ENCODE measurements at places on chromosomes 4 and X. TPM values are rescaled to one million over a fixed set of nuclear protein-coding genes. Genes with fewer than 3 reads are reported as not detected.

DNA sequence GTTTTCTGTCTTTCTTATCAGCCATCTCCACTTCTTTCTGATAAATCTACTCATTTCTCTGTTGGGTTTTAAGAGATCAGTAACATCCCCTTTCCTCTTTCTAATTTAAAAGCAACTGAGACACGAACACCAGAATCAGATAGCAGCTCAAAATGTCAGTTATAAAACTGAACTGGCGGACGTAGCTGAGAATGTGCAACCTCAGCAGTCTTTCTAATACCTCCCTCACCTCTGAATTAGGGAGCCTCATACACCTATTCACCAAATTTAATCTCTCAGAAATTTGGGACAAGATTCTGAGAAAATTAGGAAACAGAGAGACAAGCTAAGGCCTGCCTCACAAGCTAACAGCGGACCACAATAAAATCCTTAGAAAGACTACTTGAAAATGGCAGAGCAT is 52.0 kb upstream of the ACSL4 start:
- H3K27ac ChIP-seq = no peak overlapping the region
- H3K36me3 ChIP-seq = no peaks in the 10 kb centered on the region
- H3K4me1 ChIP-seq = peaks cover 2% of the 10 kb centered on the region

- no peak overlapping the region for H3K4me3 ChIP-seq
- H3K4me1 ChIP-seq = no peaks in the 10 kb centered on the region
- H3K36me3 ChIP-seq = no peaks in the 10 kb centered on the region
- no peak overlapping the region for H3K27ac ChIP-seq
These were observed 471.8 kb downstream of the KCNIP4 start for GRCh38 chr4:21476757-21477156.

DNA sequence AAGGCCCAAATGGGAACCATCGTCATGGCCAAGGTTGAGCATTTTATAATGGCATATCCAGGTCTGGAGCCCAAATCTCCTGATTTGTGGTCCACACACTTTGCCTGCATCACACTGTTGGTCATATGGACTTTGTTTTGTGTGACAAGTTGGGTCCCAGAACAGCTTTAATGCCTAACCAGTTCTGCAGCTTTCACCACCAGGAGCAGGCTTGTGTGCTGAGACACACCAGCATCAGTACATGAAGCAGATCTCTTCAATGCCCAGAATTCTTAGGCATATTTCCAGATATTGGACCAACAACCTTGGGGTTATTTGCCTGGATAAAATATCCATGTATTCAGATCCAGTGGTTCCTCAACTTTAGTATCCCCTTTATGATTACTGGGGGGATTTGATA is 371.3 kb downstream of the FBXW7 start:
- no peaks in the 10 kb centered on the region for H3K36me3 ChIP-seq
- H3K27ac ChIP-seq = no peak overlapping the region
- H3K4me1 ChIP-seq = no peaks in the 10 kb centered on the region
- DNase-seq = no peak

- H3K4me3 ChIP-seq = no peak overlapping the region
- DNase-seq = peak; percentile 21
- no peaks in the 10 kb centered on the region for H3K4me1 ChIP-seq
- H3K27me3 ChIP-seq = no peaks in the 10 kb centered on the region
- no peaks in the 10 kb centered on the region for H3K36me3 ChIP-seq
These were observed 63.8 kb upstream of the ATOH1 start for GRCh38 chr4:93764639-93765246.

GRCh38 chr4:183132865-183133264 is 33.8 kb downstream of the WWC2 start:
- no peaks in the 10 kb centered on the region for H3K36me3 ChIP-seq
- no peak overlapping the region for H3K27ac ChIP-seq
- no peak overlapping the region for H3K4me3 ChIP-seq
- H3K4me1 ChIP-seq = no peaks in the 10 kb centered on the region
- H3K27me3 ChIP-seq = no peaks in the 10 kb centered on the region

DNA sequence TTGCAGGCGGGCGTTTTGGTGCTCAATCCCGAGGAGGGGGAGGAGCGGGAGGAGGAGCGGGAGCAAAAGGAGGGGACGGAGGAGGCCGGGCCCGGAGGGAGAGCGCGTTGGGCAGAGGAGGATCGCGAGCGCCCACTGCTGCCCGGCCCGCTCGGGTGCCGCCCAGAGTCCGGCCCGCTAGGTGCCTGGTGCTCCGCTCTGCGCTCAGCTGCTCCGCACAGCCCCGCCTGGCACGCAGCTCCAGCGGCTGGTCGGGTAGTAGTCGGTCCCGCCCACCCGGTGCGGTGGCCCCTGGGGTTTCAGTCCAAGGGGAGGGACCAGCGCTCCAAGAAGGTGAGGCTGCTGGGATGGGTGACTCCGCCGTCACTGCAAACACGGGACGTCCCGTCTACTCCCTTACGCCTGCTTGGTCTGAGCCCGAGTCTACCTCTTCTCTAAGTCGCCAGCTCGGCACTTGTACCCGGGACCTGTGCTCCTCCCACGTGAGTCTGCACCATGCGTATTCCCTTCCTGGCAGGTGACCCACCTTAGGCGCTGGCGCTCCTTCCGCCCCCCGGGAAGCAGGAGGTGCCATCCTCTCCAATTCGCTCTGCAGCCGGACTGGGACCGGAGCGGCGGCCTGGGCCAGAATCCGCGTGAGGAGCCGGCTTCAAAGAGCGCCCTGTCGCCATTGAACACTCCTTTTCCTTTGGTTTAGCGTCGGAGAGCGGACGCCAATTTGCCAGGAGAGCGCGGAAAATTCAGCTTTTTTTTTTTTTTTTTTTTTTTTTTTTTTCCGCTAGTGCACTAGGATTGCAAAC is 405 bp upstream of the HS3ST1 start:
- peak overlapping the region; percentile 79 for H3K4me3 ChIP-seq
- peak; percentile 74 for DNase-seq
- H3K4me1 ChIP-seq = peaks cover 14% of the 10 kb centered on the region
- H3K27ac ChIP-seq = no peak overlapping the region
- peaks cover 11% of the 10 kb centered on the region for H3K27me3 ChIP-seq
- H3K36me3 ChIP-seq = no peaks in the 10 kb centered on the region

- no peak for DNase-seq
- no peaks in the 10 kb centered on the region for H3K27me3 ChIP-seq
- no peaks in the 10 kb centered on the region for H3K36me3 ChIP-seq
These were observed 70.9 kb downstream of the INTS12 start for GRCh38 chr4:105637408-105638176.

- no peak overlapping the region for H3K27ac ChIP-seq
- H3K4me3 ChIP-seq = no peak overlapping the region
- H3K27me3 ChIP-seq = no peaks in the 10 kb centered on the region
- no peaks in the 10 kb centered on the region for H3K36me3 ChIP-seq
- H3K4me1 ChIP-seq = no peaks in the 10 kb centered on the region
These were observed 24.9 kb downstream of the TNMD start for GRCh38 chrX:100609591-100609990.

DNA sequence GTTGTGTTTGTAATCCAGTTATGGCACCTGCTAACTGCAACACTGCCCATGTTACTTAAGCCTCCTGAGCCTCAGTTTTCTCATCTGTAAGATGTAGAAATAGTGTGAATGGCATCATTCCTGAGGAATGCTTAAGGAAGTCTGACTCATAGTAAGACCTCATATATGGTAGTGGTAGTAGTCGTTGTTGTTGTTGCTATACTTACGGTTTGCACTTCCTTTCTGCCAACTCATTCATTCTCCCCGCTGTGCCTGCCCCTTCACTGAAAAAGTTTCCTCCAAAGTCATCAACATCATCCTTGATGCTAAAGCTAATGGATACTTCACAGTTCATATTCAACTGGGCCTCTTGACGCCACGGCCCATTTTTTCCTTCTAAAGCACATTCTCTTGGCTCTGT is 54.2 kb upstream of the SPANXN3 start:
- no peaks in the 10 kb centered on the region for H3K36me3 ChIP-seq
- no peak for DNase-seq
- no peak overlapping the region for H3K4me3 ChIP-seq

GRCh38 chr4:138805736-138806135 is 209.8 kb upstream of the NOCT start:
- no peaks in the 10 kb centered on the region for H3K4me1 ChIP-seq
- H3K36me3 ChIP-seq = no peaks in the 10 kb centered on the region
- H3K27ac ChIP-seq = no peak overlapping the region
- H3K27me3 ChIP-seq = no peaks in the 10 kb centered on the region
- no peak overlapping the region for H3K4me3 ChIP-seq

DNA sequence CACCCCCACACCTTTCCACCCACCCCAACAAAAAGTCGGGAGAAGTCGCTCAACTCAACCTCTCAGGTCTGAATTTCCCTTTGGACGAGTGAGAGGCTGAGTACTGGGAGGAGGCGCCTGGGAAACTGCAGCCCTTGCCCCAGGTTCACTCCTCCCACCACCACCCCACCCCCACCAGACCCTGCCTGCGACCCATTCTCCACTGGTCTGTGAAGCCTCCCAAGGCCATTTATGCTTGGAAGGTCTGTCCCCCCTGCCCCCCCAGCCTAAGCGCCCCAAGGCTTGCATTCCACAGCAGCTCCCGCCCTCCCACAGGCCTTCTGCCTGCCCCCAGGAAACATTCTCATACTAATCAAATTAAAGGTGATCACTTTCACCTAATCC is 27.2 kb downstream of the ELF4 start:
- peaks cover 25% of the 10 kb centered on the region for H3K4me1 ChIP-seq
- H3K27ac ChIP-seq = no peak overlapping the region
- H3K27me3 ChIP-seq = peaks cover 2% of the 10 kb centered on the region
- H3K4me3 ChIP-seq = no peak overlapping the region
- H3K36me3 ChIP-seq = peaks cover 8% of the 10 kb centered on the region
- no peak for DNase-seq

DNA sequence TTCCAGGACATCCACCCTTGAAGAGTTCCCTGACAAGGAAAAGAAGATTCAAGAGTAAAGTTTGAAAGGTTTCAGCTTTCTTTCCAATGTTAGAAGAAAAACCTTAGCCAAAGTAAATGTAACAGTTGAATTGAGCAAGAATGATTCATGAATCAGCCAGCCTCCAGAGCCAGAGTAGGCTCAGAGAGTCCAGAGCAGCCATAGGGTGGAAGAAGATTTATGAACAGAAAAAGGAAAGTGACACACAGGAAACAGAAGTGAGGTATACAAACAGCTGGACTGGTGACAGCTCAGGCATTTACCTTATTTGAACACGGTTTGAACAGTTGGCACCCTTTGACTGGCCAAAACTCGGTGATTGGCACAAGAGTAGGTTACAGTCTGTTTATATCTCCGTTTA is 63.2 kb downstream of the QDPR start:
- peaks cover 4% of the 10 kb centered on the region for H3K27me3 ChIP-seq
- no peaks in the 10 kb centered on the region for H3K36me3 ChIP-seq
- H3K27ac ChIP-seq = no peak overlapping the region
- H3K4me3 ChIP-seq = no peak overlapping the region
- no peak for DNase-seq
- no peaks in the 10 kb centered on the region for H3K4me1 ChIP-seq

The RASL11B gene
- 0.64 TPM for total RNA-seq

The ADH1A gene
- not detected for total RNA-seq

The ARMCX5 gene
- total RNA-seq = 9.5 TPM

The SGCB gene
- total RNA-seq = 55.4 TPM

The CT45A7 gene
- total RNA-seq = not detected

The CTAG1A gene
- total RNA-seq = not detected

Data from endothelial cell (in vitro differentiated cells).